ENCODE measurements at places on chromosomes 13 and 19.

- peak; percentile 59 for DNase-seq
Measured at GRCh38 chr13:30829833-30830637, 76.0 kb upstream of the MEDAG start.

DNA sequence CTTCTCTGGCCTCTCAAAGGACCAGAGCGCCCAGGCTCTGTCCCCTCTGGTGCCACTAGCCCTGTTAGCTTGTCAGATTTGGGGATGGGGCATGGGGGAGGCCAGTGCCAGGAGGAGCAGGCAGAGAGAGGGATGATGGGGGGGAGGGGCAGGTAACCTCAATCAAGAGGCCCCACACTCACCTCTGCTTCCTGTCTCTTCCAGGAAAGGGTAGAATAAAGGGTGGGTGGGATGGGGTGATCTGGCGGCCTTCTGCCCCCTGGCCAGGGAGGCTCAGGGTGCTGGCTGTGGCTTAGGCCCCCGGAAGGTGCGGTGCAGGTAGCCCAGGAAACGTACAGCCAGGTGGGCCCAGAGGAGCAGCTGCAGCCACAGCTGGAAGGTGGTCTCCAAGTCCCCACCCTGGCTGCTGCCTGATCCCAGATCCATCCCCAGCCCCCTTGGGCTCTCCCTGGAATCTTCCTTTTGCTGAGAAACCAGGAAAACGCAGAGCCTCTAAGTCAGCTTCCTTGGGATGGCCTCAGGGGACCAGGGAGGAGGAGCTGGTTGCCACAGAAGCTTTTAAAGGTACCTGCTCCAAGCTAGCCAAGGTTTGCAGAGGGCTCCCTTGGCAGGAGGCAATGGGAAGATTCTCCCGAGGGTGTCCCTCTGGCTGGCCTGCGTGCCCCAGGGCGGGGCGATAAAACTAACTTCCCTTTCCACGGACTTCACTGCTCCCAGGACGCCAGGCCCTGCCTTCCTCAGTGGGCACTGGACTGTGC is 5.3 kb downstream of the PRKACA start:
- no peak for DNase-seq

- DNase-seq: peak; percentile 71
Measured at GRCh38 chr13:73060251-73061160, 1.7 kb downstream of the KLF5 start.

DNA sequence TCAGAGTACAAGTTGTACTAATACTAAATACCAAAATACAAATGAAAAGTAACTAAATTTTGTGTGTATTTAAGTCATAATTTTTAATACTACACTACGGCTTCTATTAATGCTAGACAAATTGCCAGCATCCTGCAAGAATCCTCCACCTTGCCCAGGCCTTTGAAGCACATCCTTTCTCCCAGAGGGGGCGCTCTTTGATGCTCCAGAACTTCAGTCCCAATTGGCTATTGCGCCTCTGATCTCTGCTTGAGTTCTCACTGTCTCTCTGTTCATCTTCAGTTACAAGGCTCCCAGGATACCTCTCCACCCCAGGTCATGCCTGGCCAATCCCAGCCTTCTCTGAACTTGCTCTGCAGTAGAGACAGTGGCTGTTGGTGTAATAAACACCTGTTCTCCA is 141.0 kb downstream of the DCLK1 start:
- no peak for DNase-seq

- no peak for DNase-seq
Measured at GRCh38 chr13:63864171-63864902, 2448.7 kb upstream of the PCDH20 start.

GRCh38 chr13:35664747-35665146 is 188.3 kb upstream of the MAB21L1 start:
- no peak for DNase-seq

GRCh38 chr13:74466020-74466419 is 331.8 kb upstream of the KLF12 start:
- DNase-seq: no peak

DNA sequence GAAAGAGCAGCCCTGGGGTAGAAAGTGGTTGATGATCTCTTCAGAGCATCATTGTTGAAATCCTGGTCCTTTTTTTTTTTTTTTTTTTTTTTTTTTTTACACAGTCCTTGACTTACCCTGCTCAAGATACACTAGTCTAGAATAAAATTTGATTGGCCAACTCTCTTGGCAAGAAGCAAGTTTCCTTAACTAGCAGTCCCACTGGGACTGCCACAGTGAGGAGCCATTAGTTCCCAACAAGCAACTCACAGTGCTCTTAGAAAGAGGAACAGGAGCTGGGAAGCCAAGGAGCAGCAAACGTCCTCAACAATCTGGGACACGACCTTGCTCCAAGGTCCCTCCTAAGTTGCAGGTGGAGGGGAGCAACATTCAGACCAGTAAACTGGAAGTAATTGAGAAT is 47.9 kb upstream of the INTS6 start:
- DNase-seq: no peak

DNA sequence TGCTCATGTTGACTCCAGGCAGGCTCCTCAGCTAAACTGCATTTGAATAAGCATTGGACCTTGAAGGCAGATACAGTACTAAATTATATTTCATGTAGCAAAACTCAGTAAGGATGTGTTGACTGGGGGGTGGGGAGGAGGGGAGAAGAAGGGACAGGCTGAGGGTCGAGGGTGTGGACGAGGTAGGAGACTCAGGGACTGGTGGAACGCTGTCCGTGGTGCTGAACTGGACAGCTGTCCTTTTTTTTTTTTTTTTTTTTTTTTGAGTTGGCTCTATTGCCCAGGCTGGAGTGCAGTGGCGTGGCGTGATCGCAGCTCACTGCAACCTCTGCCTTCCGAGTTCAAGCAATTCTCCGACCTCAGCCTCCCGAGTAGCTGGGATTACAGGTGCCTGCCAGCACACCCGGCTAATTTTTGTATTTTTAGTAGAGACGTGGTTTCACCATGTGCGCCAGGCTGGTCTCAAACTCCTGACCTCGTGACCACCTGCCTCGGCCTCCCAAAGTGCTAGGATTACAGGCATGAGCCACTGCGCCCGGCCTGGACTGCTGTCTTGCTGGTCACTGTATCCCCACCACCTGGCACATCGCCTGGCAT is 33.2 kb upstream of the CASP14 start:
- DNase-seq: peak; percentile 71

DNA sequence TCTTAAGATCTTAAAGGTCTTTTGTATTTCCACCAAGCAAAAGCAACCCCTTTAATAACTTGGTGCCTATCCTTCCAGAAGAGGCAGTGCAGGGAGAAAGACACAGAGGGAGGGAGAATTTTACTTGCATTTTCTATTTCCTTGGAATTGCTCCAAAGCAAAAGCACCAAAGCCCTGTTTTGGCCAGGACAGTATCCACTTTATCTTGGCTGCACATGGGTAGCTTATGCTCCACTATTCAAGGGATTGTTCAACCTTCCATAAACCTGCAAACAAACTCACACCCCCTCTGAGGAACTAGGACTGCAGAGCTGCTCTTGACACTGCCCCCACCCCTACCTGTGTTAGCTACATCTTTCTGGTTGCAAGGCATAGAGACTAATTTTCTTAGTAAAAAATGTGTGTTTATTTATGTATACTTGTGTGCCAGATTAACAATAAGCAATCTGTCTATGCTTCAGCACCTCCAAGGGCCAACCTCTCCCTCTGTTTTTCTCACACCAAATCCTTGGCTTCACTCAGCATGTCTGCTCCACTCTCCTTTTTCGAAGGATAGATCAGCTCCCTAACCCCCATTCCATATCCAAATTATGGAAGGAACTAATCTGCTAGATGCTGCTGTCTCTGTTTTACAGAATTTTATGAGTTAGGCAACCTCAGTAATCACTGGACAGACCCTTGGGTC is 68.1 kb upstream of the KLF12 start:
- DNase-seq: no peak

DNA sequence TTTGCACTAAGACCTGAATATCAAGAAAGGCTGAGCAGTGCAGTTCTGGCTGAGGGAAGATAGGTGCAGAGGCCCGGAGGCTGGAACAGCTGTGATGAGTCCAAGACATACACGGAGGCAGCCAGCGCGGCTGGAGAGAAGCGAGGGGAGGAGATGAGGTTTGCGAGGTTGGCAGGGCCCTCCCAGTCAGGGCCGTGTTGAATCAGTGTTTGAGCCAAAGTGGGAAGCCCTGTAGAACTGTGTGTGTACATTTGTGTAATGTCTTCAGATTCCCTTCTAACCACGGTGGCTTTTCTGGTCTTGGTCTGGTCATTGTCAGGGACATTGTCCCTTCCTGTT is 34.9 kb downstream of the PAK4 start:
- no peak for DNase-seq

- DNase-seq: no peak
Measured at GRCh38 chr13:73697166-73697565, 437.0 kb downstream of the KLF12 start.

DNA sequence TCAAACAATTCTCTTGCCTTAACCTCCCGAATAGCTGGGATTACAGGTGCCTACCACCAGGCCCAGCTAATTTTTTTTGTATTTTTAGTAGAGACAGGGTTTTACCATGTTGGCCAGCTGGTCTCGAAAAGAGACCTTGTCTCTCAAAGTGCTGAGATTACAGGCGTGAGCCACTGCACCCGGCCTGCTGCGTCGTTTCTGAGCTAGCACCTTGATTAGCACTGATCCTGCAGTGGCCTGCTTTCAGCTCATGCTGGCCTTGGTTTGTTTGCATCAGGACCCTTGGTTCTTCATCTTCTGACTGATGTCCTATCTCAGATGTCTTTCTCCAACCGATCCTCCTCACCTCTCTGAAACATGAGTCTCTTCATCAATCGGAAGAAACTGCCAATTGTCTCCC is 4.9 kb upstream of the TFDP1 start:
- peak; percentile 45 for DNase-seq

- no peak for DNase-seq
Measured at GRCh38 chr13:110964229-110965037, 49.6 kb upstream of the ANKRD10 start.

- no peak for DNase-seq
Measured at GRCh38 chr19:35161434-35161743, 6.9 kb downstream of the FXYD5 start.

DNA sequence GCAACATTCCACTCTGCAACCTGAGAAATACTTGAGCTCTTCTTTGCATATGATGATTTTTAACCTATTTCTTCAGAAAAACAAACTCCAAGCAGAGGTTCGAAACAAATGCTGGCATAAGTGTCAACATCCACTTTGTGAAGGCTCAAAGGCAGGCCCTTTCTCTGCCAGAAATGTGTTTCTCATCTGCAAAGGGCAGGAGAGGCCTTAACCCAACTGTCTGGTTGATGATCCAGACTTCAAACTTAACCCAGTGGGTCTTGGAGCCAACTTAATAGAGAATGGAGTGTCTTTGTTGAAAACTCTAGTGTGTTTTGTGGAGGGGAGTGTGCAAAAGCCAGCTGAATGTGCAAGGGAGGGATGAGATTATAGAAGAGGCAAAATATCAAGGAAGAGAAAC is 28.3 kb upstream of the ZNF507 start:
- no peak for DNase-seq
